ENCODE measurements at places on chromosomes 16 and 17. TPM values are rescaled to one million over a fixed set of nuclear protein-coding genes. Genes with fewer than 3 reads are reported as not detected.
A peak's percentile ranks its signal among the peaks of the same experiment; 100 is the strongest.

The GPRC5B gene
- total RNA-seq: 5.8 TPM

DNA sequence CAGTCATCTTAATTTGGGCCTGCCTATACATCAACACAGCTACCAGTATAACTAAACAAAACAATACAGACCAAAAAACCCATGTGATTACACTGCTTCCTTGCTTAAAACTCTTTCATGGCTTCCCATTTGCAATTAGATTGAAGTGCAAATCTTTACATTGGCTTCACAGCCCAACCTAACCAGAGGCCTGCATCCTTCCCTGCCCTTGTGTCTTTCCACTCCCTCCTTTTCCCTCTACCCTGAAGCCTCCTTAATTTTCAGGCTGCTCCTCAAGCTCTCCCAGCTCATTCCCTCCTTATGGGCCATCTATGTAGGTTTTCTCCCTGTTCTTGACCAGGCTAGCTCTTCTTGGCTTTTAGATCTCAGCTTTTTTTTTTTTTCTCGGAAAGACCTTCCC is 147.8 kb downstream of the TOX3 start:
- no peaks in the 10 kb centered on the region for H3K36me3 ChIP-seq
- no peaks in the 10 kb centered on the region for H3K4me1 ChIP-seq
- H3K27ac ChIP-seq: no peak overlapping the region

DNA sequence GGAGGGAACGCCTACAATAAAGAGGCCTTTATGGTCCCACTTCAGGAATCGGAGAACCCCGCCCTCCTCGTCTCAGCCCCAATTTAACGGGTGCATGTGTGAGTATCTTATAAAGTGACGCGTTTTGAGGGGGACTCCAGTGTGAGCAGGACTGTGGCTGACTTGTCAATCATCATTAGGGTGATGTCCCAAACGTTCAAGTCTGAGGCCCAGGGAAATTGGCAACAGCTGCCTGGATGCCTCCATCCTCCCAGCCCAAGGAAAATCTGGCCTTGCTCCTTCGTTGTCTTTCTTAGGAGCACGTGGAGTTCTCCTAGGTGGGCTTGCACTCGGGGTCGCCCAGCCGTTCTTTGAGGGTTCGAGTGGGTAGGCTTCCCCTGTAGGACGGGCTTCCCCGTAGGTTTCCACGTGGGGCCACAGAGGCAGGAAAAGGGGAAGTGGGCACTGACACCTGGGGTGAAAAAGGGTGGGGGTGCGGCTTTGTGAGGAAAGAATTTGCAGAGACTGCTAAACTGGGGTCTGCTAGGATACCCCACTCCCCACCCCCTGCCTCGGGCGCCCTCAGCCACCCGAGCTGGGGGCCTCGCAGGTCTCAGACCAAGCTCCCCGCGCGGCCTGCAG is 561 bp upstream of the HERPUD1 start:
- peaks cover 40% of the 10 kb centered on the region for H3K36me3 ChIP-seq
- no peaks in the 10 kb centered on the region for H3K27me3 ChIP-seq
- no peak for DNase-seq
- peaks cover 18% of the 10 kb centered on the region for H3K4me1 ChIP-seq

DNA sequence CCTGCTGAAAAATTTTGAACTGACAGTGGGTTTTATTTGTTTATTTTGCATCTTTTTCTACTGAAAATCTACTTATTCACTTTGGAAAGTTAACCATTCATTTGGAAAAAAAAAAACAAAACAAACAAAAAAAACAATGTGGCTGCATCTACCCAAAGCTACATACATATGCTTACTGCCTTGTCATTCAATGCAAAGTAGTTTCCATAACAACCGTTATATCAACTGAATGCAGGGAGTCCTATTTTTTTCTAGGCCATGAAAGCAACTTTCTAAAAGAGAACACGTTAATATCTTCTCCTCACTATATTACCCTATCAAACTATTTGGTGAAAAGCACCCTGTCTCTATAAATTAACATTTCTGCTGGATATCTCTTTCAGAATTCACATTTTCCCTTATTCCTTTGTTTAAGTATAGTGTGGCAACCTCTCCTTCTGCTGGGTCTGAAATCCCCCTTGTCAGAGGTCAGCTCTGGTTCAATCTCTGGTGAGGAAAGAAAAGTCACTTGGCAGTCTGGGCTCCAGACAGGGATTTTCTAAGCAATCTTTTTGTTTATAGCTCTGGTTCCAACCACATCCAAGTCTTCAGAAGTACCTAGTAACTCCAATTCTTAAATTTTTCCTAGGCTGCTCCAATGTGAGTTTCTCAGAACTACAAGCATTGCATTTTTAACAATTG is 528.4 kb upstream of the TOM1L1 start:
- no peaks in the 10 kb centered on the region for H3K36me3 ChIP-seq
- H3K4me1 ChIP-seq: no peaks in the 10 kb centered on the region
- no peak overlapping the region for H3K4me3 ChIP-seq
- DNase-seq: no peak
- H3K27me3 ChIP-seq: no peaks in the 10 kb centered on the region
- no peak overlapping the region for H3K27ac ChIP-seq

GRCh38 chr16:30949650-30950515 is 1.0 kb downstream of the ORAI3 start:
- peaks cover 17% of the 10 kb centered on the region for H3K4me1 ChIP-seq
- no peaks in the 10 kb centered on the region for H3K27me3 ChIP-seq
- peak overlapping the region; percentile 91 for H3K4me3 ChIP-seq
- no peak overlapping the region for H3K27ac ChIP-seq
- H3K36me3 ChIP-seq: peaks cover 7% of the 10 kb centered on the region
- DNase-seq: peak; percentile 37

DNA sequence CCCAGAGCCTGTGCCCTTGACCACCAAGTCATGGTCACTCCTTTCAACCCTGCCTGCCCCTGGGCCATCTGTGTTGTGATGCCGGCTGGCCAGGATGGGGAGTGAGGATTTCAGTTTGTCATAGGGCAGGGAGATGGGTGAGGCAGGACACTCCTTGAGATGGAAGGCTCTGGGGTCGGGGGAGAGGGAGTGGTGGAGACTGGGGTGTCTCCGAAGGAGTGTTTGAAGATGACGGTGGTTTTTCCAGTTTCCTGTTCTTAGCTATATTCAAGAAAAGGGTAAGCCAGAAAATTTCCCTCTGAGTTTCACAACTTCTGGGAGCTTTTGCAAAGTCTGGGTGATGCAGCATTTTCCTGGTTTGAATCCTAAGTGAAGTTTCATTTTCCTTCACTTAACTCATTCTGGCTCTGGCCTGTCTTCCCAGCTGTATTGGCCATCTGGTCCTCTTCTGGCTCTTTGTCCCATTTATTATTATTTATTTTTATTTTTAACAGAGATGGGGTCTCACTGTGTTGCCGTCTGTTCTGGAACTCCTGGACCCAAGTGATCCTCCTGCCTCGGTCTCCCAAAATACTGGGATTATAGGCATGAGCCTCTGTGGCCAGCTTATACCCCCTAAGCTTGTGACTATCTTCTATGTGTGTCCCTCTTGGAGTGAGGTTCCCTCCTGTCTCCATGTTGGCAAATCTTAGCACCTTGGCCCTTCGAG is 27.7 kb downstream of the ABCC1 start:
- H3K4me1 ChIP-seq: peaks cover 22% of the 10 kb centered on the region
- no peak overlapping the region for H3K4me3 ChIP-seq
- peaks cover 50% of the 10 kb centered on the region for H3K36me3 ChIP-seq

- no peaks in the 10 kb centered on the region for H3K36me3 ChIP-seq
- no peak for DNase-seq
- H3K4me3 ChIP-seq: no peak overlapping the region
Measured at GRCh38 chr17:13102477-13102876, 84.7 kb upstream of the ELAC2 start.

- H3K4me3 ChIP-seq: no peak overlapping the region
- H3K36me3 ChIP-seq: no peaks in the 10 kb centered on the region
- no peak overlapping the region for H3K27ac ChIP-seq
- no peaks in the 10 kb centered on the region for H3K27me3 ChIP-seq
- DNase-seq: no peak
Measured at GRCh38 chr17:14098246-14098645, 28.9 kb downstream of the COX10 start.

GRCh38 chr16:74448990-74449389 is 27.7 kb upstream of the CLEC18B start:
- peaks cover 41% of the 10 kb centered on the region for H3K36me3 ChIP-seq
- H3K27ac ChIP-seq: peak overlapping the region; percentile 57
- DNase-seq: peak; percentile 79
- no peak overlapping the region for H3K4me3 ChIP-seq
- H3K27me3 ChIP-seq: no peaks in the 10 kb centered on the region
